ENCODE measurements at places on chromosomes 1 and 21.
A peak's percentile ranks its signal among the peaks of the same experiment; 100 is the strongest.

DNA sequence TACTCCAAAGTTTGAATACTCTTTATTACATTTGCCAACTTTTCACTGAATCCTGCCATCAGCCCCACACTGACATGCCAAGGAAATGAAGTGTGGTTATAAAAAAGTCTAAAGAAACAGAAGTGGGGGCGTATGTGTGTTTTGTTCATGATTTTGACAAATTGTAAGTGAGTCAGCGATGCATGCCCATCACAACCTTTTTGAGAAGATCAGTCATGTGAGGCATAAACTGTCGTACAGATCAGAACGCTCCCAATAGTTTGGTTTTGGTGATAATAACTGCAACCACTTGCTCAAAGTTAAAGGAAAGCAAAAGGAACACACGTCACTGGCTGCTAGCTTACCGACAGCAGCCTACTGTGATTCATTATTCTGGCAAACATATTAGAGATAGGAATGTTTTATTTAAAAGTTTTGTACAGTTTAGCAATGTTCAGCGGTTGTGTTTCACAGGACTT is 95.6 kb downstream of the RGS2 start:
- peak; percentile 62 for DNase-seq

GRCh38 chr21:33257094-33257803 is 8.9 kb upstream of the IL10RB start:
- DNase-seq: no peak

DNA sequence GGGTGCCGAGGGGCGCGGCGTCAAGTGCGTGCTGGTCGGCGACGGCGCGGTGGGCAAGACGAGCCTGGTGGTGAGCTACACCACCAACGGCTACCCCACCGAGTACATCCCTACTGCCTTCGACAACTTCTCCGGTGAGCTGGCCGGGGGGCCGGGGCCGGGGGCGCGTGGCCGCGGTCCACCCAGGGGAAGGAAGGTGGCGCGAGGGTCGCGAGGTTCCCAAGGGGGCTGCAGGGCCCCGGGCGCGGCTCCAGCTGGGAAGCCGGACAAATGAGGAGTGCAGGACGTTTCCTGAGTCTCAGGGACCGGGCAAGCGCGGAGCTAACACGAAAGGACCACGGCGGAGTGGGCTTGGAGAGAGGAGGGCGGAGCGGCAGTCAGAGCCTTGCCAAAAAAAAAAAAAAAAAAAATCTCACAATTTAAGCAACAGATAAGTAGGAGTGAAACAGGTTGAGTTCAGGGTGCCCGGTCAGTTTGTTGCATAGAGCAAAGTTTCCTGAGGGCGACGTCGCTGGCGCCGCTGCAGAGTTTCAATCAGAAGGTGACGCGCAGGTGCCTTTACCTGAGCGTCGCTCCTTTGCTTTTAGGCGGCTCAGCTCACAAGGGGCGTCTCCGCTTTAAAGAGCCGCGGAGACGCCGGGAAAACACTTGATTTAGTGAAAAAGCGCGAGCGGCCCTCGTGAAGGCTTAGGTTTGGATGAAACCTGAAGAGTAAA is 750 bp downstream of the RHOU start:
- peak; percentile 51 for DNase-seq

DNA sequence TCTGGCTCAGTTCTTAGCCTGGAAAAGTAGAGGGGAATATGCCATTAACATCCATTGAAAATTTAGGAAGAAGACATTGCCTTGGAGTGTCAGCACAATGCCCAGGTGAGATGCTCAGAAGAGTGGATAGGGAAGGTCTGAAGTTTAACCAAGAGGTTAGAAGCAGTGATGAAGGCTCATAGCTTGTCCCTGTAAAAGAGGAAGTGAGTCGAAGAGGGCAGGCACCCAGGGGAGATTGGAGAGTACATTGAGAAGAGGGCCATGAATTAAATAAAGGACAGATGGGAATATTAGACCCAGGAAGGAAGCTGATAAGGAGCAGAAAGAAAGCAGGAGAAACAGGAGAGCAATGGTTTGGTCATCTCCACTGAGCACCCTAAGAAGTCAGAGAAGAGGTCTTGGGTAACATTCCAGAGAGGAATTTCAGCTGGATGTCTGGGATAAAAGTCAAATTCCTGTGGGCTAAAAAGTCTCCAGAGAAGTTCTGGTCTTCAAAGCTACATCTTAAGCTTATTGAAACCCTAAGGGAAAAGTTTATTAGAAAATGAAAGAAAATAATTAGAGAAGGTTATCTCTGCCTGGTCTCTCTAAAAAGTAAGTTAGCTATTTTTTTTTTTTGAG is 17.3 kb downstream of the C8B start:
- peak; percentile 26 for DNase-seq

GRCh38 chr1:199688774-199689173 is 338.7 kb upstream of the NR5A2 start:
- DNase-seq: no peak

GRCh38 chr1:17563494-17564281 is 24.2 kb downstream of the ARHGEF10L start:
- no peak for DNase-seq

- no peak for DNase-seq
Measured at GRCh38 chr1:87249803-87250202, 78.9 kb upstream of the LMO4 start.

All from AG08396 (cell line).